ENCODE measurements at places on chromosomes 3 and 15.

DNA sequence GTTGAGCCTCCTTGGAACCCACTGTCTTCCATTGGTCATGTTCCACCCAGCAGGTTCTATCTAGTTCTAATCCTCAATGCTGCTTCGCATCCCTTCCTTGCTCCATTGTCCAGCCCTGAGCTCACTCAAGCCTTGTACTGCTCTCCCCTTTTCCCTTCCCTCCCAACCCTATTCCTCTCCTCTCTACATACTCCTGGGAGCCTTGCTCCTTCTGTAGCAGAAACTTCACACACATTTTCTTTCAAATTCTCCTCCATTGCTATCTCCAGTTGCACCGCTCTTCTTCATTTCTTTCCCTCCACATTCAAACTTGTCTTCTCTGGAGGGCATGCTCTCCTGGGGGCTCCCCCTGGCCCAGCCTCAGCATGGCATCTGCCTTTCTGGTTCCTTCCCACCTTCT lies 14.5 kb downstream of the NR1I2 start:
- DNase-seq = no peak

DNA sequence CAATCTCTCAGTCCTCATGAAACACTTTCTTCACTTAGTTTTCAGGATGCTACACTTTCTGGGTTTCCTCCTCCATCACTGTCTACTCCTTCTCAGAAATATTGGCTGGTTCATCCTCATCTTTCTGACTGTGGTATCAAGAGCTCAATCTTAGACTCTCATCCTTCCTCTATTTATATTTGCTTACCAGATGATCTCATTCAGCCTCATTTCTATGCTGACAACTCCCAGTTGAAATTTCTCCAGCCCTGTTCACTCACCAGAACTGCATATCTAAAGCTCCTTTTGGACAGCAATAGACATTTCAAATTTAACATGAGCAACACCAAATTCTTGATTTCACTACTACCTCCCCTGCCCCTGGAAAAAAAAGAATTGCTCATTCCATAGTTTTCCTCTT lies 48.0 kb upstream of the FBN1 start:
- no peak for DNase-seq

DNA sequence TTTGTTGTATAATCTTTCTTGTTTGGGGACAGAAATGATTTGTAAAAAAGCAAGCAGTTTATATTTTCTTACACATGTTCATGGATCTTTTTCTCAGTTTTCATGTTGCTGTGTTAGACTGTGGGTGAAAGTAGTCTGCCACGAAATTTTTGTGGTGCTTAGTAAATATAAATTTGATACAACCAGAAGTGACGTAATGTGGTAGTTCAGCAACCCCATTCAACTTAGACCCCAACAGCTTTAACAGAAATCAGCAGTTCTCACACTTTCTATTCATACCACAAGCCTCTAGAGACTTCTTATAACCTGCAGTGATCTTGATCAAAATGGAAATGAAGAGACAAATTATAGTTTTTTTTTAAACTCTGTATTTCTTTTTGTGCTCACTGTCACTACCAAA lies 120.2 kb upstream of the IGSF10 start:
- DNase-seq = no peak

DNA sequence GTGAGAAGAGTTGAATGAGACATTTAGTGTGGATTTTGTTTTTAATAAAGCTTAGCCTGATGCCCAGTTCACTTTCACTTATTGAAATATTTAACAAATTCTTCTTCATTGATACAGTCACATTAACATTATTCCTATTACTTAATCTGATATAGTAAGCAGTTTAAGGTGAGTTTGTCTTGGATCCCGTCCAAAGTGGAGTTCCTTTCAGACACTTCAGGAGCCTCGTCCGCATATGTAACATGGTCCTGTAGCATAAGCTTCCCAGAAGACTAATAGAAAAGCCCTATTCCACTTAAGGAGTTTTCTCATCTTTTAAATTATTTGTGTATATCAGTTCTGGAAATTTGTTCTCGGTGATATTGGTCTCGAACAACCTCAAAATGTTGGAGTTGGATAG lies 39.7 kb upstream of the MLF1 start:
- no peak for DNase-seq

DNA sequence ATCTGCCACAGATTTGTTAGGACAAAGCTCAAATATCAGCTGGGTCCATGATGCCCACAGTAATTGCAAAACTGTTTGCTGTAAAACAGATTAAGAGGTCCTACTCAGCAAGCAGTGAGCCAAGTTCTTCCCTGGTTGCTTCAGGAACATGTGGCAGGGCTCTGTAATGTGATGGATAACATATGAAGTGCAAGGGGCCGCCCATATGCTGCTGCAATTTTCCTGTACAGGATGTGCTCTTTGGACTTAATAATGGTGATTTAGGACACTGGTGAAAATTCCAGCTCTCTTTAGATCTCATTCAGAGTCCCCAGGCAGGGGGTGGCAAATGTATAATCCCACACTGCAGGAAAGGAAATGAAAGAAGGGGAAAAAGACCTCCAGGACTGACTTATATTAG lies 289.4 kb downstream of the LSAMP start:
- peak; percentile 95 for DNase-seq

- DNase-seq = peak; percentile 26
Measured at GRCh38 chr3:62874711-62875557, at the start of gene CADPS. TSS of gene CADPS (minus strand) at chr3:62875416. CDS start at chr3:62875029, 387 bp downstream.

DNA sequence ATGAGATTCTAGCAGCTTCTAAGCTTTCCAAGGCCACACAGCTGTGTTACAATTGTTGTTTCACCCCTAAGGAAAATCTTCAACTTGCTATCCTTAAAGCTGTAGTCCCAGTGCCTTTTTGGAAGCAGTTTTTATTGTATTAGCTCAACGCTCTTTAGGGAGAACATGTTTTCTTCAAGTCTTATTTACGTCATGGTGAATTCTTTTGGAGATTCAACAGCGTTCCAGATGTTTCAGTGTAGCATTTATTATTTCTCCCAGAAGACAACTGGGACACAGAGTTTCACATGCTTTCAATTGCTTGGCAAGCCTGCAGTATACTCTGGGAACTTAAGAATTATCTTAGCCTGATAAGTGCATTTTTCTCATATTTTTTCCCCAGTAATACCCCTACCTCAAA lies 888.3 kb downstream of the PLOD2 start:
- DNase-seq = no peak

DNA sequence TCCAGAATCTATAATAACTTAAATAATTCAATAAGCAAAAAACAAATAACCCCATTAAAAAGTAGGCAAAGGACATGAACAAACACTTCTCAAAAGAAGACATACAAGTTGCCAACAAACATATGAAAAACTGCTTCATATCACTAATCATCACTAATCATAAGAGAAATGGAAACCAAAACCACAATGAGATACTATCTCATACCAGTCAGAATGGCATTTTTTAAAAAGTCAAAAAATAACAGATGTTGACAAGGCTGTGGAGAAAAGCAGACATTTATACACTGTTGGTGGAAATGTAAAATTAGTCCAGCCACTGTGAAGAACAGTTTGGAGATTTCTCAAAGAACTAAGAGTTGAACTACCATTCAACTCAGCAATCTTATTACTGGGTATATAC lies 19.5 kb upstream of the ZMAT3 start:
- DNase-seq = no peak

GRCh38 chr15:81752974-81753373 lies 292.8 kb downstream of the MEX3B start:
- DNase-seq = no peak

- DNase-seq = no peak
Measured at GRCh38 chr15:23422946-23423708, 23.9 kb downstream of the GOLGA6L2 start.

- no peak for DNase-seq
Measured at GRCh38 chr3:106534206-106534605, 665.4 kb upstream of the CBLB start.

DNA sequence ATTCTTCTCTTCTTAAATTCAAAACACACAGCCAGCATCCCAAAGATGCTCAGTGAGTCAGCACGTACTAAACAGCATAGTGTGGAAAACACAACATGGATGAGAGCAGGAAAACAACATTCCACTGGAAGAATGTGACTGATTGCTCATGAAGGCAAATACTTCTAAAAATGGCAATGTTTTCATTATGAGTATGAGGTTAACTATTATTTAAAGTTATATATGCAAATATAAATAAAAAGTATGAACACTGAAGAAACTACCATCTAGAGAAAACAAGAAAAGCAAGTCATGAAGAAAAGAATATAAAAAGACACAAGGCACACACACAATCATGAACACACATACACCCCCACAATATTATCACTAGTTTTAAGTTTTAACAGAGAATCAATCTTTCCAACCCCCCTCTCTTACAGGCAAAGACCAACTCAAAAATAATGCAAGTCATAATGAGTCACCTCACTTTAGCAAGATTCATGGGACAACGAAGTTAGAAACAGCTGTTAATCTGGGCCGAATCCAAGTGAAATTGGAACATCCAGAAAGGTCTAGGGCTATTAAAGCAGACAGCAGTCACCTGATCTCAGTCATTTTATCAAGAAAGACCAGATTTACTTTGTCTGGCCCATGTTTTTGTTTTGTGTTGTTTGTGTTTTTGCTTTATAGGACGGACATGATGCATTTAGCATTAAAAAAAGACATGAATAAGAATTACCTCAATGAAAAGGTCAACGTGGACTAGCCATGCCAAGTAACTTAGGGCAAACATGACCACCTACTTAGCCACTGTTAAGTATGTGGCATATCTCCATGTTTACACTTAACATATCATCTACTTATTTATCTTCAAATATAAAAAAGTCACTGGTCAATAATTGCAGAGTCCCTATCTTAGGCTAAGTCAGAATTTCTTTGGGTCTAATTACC lies 18.1 kb downstream of the GBE1 start:
- peak; percentile 65 for DNase-seq

DNA sequence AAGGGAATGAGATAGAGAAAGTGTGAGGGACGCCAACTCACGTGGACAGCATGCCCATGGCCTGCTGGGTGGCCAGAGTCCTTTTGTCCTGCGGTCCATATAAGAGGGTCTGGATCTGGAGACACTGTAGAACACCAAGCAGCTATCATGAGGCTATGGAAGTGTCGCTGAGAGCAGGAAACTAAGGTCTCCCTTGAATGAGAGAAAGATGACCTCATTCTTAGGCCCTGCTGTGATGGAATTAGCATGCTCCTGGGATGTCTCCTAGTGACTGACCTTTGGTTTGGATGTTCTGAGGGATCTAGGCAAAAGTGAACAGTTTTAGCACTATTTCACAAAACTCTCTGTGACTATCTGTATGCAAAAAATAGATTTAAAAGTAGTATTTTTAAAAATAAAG lies 34.4 kb downstream of the SYNM start:
- DNase-seq = no peak

DNA sequence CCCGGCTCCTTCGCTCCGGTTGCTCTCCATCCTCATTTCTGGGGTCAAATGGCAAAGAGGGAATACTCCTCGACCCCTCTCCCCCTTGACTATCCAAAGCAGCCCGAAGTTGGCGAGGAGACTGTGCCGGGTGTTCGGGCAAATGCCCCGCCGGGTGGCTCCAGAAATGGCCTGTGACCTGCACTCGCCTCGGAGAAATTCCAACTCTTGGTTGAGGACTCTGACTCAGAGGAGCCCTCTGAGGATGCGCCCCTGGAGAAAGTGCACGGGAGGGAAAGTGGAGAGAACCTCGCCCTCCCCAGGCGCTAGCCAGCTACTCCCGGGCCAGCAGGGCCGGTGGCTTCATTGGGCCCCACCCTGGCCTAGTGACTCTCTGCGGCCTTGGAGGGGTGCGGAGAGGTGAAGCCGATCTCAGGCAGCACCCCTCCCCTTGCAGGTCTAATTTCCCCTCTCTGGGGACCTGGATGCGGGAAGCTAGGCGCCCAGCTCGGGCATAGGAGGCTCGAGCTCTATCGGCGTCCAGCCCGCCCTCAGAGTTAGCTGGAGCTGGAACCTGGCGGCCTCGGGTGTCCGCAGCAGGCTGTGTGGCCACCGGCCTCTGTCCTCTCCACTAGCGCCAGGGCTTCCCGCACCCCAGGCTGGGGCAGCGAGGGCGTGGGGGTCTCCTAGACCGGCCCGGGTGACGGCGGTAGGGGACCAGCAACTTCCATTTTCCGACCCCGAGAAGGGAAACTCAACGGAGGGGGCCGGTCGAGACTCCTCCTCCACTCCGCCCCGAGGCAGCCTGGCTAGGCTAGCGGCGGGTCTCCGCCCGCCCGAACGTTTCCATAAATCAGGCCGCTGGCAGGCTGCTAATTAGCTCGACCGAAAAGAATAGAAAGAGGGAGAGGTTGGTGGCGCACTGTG lies 29.4 kb downstream of the NR2F2 start:
- DNase-seq = no peak

DNA sequence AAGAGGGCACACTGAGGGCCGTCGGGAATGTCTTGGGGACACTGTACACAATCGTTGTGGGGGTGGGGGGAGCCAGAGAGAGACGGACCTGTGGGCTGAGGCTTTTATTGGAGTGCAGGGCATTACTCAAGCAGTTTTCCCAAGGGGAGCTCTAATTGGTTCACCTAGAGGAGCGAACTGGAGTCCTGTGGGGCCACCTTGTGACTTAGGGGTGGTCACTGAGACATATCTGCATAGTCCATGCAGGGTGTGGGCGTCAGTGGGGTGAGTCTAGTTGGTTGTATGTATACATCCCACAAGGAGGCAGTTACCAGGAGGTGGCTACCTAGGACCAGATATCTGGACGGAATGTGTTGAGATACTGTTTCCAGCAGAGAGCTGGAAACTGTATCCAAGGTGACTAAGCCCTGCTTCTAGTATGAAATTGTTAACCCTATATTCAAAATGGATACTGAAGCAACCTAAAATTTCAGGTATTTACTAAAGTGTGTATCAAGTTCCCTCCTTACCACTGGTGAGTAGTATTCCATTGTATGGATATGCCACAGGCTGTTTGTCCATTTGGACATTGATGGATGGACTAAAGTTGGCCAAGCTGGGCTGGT lies 2.6 kb upstream of the PIGZ start:
- DNase-seq = no peak

GRCh38 chr15:84685304-84685703 lies 27.3 kb upstream of the NMB start:
- DNase-seq = peak; percentile 65

GRCh38 chr3:178289544-178290160 lies 246.6 kb upstream of the KCNMB2 start:
- DNase-seq = peak; percentile 24

- DNase-seq = no peak
Measured at GRCh38 chr15:44296625-44297524, 8.4 kb downstream of the GOLM2 start.

GRCh38 chr3:2595486-2595885 lies 496.8 kb downstream of the CNTN4 start:
- DNase-seq = no peak

DNA sequence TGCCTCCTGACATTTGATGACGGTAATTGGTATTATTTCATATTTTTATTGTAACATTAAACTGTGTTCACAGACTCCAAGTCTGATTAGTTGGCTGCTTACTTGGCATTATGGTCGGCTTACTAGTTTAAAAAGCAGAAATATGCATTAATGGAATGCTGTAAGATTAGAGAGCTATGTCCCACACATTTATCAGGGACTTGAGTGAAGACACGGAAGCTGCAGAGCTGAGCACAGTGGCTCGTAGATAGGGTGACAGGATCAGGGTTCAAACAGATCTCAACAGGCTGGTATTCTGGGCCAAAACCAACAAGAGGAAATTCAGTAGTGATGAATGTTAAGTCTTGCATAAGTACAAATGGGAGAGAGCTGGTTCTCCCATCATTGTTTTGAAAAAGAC lies 113.8 kb downstream of the ADAMTSL3 start:
- DNase-seq = no peak

- no peak for DNase-seq
Measured at GRCh38 chr15:87212041-87212440, 1044.5 kb downstream of the NTRK3 start.
